ENCODE measurements at places on chromosomes 3 and 15. TPM values are rescaled to one million over a fixed set of nuclear protein-coding genes. Genes with fewer than 3 reads are reported as not detected.

The STARD9 gene
- polyA plus RNA-seq: 1.2 TPM

The PARP15 gene
- 0.39 TPM for polyA plus RNA-seq

The NRROS gene
- polyA plus RNA-seq: 2.3 TPM

The MDFIC2 gene
- polyA plus RNA-seq: not detected

The ISG20 gene
- polyA plus RNA-seq: 4.9 TPM

The TIPIN gene
- polyA plus RNA-seq: 39.1 TPM

The HTD2 gene
- 24.2 TPM for polyA plus RNA-seq

The CAMKV gene
- polyA plus RNA-seq: 38.3 TPM

The SLC12A8 gene
- polyA plus RNA-seq: 6.9 TPM

The IGDCC3 gene
- 16.4 TPM for polyA plus RNA-seq

The CCDC54 gene
- polyA plus RNA-seq: not detected

The CLRN1 gene
- 0.45 TPM for polyA plus RNA-seq

The RASGRP1 gene
- 1.1 TPM for polyA plus RNA-seq

The LYZL4 gene
- polyA plus RNA-seq: not detected

- DNase-seq: no peak
Observed at GRCh38 chr3:172924546-172924945, 174.0 kb downstream of the ECT2 start.

DNA sequence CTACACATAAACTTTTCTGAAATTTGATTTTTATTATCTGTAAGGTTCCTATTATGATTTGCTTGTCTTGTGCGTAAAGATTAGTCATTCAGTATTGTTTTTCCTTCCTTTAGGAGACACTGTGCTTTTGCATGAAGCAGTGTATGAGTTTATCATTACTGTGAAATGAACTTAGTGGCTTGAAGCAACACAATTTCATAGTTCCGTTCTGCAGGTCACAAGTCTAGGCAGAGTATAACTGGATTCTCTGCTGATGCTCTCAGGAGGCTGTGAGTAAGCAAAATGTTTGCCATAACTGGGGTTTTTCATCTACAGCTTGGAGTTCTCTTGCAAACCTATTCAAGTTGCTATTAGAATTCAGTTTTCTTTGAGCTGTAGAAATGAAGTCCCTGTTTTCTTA, 1136.1 kb downstream of the OTOL1 start:
- DNase-seq: no peak

DNA sequence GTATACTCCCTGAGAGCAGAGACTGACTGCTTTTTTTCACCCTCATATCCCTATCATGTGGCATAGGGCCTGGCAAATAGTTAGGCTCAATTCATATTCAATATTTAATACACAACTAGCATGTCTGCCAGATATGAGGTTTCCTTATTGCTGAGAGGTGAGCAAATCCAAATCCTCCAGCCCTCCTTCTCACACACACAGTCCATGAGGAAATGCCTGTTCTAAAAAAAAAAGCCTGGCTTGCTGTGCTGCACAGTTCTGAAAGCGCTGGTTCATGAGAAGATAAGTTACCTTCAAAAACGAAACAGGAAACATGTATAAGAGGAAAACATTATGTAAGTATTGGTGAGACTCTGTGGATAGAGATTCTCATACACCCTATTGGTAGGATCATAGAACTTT, 15.5 kb upstream of the ACAP2 start:
- DNase-seq: no peak

GRCh38 chr3:30691249-30691880, 85.0 kb downstream of the TGFBR2 start:
- DNase-seq: no peak

DNA sequence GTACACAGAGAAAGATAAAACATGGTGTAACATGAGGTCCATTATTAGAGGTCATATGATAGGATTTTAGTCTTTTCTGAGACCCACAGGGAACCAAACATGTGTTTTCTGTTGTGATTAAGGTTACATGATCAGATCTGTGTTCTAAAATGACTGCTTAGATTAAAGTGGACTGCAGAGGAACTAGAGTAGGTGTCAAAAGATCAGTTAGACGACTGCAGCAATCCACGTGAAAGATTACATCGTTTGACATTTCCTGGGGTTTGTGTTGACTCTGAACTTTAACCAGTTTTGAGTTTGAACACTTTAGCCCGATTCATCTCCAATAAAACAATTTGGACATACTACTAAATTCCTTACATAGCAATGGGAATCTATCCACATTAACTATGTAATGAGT, 5.1 kb downstream of the MIX23 start:
- no peak for DNase-seq

- no peak for DNase-seq
Observed at GRCh38 chr3:5271372-5271683, 83.8 kb downstream of the EDEM1 start.

GRCh38 chr3:78277801-78278200, 1237.9 kb downstream of the ROBO2 start:
- no peak for DNase-seq

GRCh38 chr3:67463656-67464055, 190.8 kb downstream of the SUCLG2 start:
- no peak for DNase-seq

GRCh38 chr3:195207731-195208130, 63.2 kb downstream of the XXYLT1 start:
- DNase-seq: no peak

DNA sequence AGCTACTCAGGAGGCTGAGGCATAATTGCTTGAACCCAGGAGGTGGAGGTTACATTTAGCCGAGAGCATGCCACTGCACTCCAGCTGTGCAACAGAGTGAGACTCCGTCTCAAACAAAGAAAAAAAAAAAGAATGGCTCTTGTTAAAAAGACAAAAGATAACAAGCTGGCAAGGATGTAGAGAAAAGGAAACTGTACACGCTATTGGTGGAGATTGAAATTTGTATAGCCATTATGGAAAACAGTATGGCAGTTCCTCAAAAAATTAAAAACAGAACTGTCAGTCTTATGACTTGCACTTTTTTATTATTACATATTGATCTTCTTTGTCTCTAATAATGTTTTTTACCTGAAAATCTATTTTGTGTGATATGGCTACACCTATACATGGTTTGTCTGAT, 41.9 kb downstream of the MEX3B start:
- no peak for DNase-seq

DNA sequence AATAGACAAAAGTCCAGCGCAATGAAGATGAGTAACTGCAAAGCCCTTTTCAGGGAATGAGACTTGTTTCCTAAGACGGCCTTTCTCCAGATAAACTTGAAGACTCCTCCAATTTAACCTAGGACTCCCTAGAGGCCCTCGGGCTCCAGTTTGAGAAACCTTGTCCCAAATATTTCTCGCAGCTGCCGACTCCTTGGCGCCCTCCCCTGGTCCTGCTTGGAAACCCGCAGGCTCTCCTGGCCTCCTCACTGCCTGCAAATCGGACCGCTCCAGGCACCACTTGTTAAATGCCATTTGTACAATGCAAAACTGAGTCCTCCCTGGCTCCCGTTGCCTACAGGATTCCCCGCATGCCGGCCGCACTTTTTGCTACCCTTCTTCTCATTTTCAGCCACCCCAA, 36.8 kb downstream of the MUC4 start:
- DNase-seq: peak; percentile 81

GRCh38 chr3:181009225-181009624, 19.7 kb upstream of the DNAJC19 start:
- no peak for DNase-seq

GRCh38 chr3:46971742-46972141, 4.8 kb downstream of the CCDC12 start:
- no peak for DNase-seq

- DNase-seq: no peak
Observed at GRCh38 chr15:80526556-80527340, 122.6 kb downstream of the ARNT2 start.

- no peak for DNase-seq
Observed at GRCh38 chr15:58203537-58203936, 65.4 kb downstream of the AQP9 start.

- DNase-seq: no peak
Observed at GRCh38 chr3:149763565-149764195, 11.4 kb upstream of the COMMD2 start.

- no peak for DNase-seq
Observed at GRCh38 chr3:185717121-185717520, 107.7 kb downstream of the IGF2BP2 start.

- DNase-seq: no peak
Observed at GRCh38 chr15:82064824-82065223, 19.0 kb upstream of the MEX3B start.

DNA sequence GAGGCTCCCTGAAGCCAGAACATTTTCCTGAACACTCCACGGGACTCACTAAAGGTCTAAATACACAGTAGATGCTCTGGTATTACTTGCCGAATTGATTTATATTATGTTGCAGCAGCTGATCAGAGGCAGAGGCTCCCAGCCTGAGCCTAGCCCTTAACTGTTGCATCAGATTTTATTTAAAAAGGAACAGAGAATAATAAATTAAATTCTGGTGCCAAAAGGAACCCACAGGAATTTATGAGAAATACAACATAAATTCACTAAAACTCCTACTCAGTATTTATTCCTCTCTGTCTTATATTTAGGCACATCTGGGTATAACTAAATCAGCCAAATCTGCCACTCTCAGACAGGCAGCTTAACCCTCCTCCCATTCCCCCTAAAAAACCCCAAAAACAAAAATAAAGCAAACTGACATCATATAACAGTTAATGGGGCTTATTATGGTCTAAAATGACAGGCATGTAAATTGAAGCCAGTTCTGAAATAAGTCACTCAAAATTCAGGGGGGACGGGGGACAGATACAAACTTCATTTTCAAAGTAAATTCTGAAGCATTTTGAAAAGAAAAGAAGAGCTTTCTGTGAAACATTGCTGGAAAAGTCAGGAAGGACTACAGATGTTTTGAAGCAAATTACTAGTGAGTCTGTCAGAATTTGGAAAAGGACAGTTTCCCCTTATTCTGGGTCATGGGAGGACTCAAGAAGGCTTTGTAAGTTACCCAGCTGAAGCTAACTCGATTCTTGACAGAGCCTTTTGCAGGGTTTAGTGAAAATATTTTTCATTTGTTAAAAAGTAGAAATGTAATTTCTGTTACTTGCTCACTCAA, 53.8 kb upstream of the CORO2B start:
- no peak for DNase-seq

DNA sequence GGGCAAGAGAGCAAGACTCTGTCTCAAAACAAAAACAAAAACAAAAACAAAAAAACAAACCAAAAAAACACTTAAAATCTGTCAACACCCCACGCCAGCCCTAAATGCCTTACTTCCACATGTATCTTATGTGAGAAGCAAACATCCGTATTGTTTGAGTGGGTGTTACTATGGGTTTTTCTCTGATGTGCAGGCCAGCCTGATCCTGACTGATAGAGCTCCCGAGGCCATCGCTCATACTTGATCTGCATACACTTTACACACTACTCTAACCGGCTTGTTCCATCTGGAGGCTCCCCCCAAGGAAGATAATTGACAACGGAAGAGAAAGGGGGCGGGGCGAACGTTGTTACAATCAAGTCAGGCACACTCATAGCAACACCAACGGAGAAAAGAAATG, 237.4 kb downstream of the TBL1XR1 start:
- DNase-seq: no peak

DNA sequence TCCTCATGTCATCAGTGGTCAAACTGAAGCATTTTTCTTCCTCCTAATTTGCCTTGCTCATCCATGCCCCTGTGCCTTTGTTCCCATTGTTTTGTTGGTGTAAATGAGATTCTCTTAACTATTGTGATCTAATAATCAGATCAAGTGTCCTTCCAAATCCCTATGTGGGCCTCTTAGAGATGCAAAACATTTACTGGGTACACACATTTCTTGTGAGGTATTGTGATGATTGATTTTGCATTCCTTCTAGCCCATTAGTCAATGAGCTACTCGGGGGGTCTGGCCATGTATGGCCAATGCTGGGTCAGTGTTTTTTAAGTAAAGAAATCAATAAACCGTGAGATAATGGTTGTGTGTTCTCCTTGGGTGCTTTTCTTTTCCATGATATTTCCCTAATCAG, 580.4 kb downstream of the VGLL3 start:
- DNase-seq: peak; percentile 15

DNA sequence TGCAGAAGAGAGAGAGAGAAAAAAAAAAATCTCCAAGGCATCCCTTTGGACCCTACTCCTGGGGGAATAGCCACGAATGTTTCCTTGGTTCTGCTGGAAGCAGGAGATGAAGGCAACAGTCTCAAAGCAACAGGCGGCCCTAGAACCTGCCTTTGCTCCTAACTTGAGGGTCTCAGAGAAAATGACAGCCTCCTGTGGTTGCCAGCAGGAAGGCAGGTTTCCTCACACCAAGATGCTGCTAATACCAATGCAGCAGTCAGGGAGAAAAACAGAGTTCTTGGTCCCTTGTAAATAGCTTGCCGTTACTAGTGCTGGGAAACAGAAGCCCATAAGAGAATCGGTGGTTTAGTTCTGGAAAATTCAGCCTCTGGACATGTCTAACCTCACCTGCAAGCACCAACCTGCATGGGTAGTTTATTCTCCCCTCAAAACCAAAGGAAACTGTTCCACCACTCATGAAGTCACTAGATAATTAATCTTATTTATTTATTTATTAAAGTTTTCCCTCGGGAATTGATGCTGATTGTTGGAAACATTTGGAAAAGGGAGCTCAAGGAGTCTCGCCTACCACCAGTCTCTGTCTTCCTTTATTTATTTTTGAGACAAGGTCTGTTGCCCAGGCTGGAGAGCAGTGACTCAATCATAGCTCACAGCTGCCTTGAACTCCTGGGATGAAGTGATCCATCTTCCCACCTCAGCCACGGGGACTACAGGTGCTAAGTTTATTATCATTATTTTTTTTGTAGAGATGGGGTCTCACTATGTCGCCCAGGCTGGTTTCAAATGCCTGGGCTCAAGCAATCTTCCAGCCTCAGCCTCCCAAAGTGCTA, 883 bp upstream of the FRMD4B start:
- DNase-seq: peak; percentile 41

DNA sequence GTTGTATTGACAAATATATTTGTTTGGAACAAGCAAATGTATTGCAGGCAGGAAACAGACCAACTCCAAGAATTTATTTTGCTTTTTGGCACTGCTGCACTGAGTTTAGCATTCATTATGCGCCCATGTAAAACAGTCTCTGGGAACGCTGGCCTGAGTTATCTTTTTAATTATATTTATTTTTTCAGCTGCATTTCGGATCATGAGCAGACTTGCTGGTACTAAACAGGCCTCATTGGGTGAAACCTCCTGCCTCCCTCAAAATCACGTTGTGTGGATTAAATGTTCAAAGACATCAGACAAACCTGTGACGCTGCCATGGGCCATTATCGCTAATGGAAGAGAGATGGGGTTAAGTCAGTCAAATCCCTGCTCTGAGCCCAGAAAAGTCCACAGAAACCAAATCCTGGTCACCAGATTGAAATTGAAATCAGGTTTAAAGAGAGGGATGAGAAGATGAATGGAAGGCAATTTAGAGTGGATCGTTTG, 511.1 kb upstream of the PROK2 start:
- no peak for DNase-seq

DNA sequence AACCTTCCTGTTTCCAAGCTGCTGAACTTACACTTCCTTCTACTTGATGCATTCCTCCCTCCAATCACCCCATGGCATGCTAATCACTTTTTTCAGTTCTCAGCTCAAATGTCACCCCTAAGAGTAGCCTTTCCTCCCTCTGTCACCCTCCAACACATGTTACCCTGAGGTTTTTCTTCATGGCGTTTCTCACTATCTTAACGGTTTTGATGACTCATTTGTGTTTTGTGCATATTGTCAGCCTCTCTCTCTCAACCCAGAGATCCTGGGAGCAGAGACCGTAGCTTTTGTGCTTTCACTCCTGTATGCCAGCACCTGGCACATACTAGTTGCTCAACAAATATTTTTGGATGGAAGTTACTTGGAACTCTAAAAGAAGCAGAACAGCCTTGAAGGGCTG, 24.5 kb downstream of the LRRC3B start:
- DNase-seq: peak; percentile 6

Data from GM23338 (cell line).